ENCODE measurements at places on chromosomes 13 and 19.
A peak's percentile ranks its signal among the peaks of the same experiment; 100 is the strongest.

GRCh38 chr19:33906578-33907335 lies 110.1 kb downstream of the KCTD15 start:
- peak; percentile 24 for DNase-seq

GRCh38 chr13:93698016-93698613 lies 471.5 kb downstream of the GPC6 start:
- DNase-seq = no peak

DNA sequence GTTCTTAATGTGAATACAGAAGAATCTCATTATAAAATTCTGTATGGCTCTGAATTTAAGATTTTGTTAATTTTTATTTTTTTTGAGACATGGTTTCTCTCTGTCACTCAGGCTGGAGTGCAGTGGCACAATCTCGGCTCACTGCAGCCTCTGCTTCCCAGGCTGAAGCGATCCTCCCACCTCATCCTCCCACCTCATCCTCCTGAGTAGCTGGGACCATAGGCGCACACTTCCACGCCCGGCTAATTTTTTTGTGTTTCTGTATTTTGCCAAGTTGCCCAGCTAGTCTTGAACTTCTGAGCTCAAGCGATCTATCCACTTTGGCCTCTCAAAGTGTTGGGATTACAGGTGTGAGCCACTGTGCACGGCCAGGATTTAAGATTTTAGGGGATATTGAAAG lies 14.3 kb downstream of the CYP2A7 start:
- no peak for DNase-seq

GRCh38 chr13:99985886-99986527 lies 4.4 kb downstream of the ZIC2 start:
- DNase-seq = no peak
